ENCODE measurements at places on chromosomes 5 and 9.

GRCh38 chr5:38284384-38284783 is 26.0 kb downstream of the EGFLAM start:
- DNase-seq, result no peak

- peak; percentile 15 for DNase-seq
Measured at GRCh38 chr9:90325913-90326653, 316.5 kb downstream of the DIRAS2 start.

DNA sequence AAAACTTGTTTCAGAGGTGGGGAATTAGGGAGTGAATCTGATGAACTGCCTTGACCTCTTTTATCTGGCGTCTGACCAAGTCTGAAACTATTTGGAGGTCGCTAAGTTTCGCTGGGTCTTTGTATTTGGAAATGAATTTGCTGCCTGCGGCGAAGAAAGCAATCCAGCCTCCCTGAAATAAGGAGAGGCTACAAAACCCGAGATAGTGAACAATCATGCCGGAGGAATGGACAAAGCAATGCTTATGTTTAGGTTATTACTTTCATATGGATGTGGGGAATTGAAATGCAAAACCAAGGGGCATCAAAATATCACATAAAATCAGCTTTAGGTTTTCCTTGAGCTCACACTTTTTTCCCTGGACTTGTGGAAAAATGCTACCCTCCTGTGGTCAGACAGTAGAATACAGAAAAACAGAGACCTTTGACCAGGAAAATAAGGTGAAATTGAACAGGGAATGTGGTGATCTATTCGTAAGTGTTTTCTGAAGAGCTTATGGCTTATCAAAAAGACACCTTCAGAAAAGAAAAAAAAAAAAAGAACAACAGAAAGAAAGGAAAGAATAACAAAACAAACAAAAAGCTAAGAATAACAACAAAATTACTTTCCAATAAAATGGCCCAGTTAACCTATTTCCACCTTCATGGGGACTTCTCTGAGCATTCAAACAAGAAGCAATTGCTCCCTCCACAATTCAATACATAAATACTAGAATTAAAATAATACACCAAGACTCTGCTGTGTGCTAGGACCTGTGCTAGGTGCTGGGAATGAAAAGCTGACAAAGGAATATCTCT is 68.6 kb upstream of the DPYSL3 start:
- peak; percentile 61 for DNase-seq

DNA sequence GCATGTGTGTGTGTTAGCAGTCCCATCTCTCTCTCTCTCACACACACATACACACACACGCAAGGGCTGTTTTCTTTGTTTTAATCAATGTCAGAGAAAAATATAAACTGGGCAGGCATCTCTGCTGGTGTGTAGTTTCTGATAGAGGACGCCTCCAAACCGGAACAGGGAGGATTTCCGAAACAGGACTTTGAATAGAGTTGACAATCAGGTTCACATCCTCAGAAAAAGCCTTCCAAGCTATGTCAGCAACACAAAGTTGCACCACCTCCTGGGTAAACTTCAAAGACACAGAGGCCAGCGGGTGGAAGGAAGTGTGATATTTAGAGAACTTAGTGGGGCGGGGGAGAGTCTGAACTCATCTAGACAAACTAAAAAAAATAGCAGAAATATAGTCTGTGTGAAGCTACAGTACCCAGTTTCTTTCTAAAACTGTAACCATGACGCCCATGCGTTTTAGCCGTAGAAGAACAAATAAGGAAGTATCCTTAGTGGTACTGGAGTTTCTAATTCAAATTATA is 1.2 kb downstream of the ST8SIA4 start:
- DNase-seq, result peak; percentile 33

GRCh38 chr9:85516976-85517637 is 224.6 kb downstream of the AGTPBP1 start:
- peak; percentile 92 for DNase-seq

- no peak for DNase-seq
Measured at GRCh38 chr5:96664669-96665068, 2.5 kb downstream of the CAST start.

DNA sequence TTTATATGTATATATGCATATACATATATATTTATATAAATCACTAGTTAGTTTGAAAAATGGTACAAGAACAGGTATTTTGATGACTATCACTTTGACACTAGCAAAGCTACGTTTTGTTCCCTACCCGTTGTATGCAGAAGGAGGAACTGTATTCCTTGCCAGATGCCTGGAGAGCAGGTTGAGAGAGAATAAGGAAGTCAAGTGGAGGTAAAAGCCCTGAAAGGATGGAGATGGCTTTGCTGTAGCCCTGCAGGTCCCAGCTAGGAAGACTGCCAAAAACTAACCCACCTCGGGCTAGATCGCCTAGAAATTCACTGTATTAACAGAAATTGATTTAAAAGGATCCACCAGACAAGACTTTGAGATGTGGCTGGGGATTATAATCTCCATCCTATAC is 229.3 kb downstream of the RFX3 start:
- DNase-seq, result no peak
